ENCODE measurements at places on chromosomes 1 and 21.
A peak's percentile ranks its signal among the peaks of the same experiment; 100 is the strongest.

- no peak for DNase-seq
Observed at GRCh38 chr1:53449021-53449420, 10.2 kb upstream of the DMRTB1 start.

DNA sequence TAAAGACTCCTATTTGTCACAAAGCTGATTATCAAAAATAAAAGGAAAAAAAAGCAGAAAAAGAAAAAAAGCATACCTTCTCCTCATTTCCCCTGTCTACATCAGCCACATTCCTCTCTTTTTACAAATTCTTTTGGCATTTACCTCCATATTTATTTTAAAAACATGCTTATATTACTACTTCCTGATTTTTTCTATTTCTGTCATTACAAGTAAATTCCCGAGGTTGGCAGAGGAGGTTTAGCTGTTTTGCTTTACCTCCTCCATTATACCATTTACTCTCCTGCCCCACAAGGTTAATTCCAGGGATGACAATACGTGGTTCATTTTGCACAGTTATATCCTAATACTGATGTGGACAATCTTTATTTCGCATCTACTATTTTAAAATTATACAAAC lies 26.3 kb upstream of the CD34 start:
- no peak for DNase-seq

DNA sequence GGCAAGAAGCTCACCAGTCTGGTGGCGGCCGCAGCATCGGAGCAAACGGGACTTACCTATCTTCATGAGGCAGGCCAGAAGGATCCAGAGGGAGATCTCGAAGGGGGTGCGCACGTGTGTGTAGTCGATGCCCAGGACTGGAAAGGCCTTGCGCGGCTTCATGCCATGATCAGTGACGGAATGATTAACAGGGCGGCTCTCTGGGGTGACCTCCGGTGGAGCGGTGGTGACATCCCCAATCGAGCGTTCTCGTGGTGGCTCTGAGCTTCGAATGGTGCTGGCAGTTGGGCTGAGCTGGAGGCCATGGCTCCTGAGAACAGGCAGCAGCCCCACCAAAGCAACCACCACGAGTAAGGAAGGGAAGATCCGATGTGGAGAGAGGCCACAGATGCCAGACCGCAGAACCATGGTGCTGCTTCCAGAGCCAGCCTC lies 982 bp downstream of the SLC9A1 start:
- no peak for DNase-seq

- no peak for DNase-seq
Observed at GRCh38 chr1:25487628-25488027, 55.8 kb upstream of the LDLRAP1 start.

GRCh38 chr1:68201546-68202238 lies 30.6 kb downstream of the WLS start:
- DNase-seq = no peak

DNA sequence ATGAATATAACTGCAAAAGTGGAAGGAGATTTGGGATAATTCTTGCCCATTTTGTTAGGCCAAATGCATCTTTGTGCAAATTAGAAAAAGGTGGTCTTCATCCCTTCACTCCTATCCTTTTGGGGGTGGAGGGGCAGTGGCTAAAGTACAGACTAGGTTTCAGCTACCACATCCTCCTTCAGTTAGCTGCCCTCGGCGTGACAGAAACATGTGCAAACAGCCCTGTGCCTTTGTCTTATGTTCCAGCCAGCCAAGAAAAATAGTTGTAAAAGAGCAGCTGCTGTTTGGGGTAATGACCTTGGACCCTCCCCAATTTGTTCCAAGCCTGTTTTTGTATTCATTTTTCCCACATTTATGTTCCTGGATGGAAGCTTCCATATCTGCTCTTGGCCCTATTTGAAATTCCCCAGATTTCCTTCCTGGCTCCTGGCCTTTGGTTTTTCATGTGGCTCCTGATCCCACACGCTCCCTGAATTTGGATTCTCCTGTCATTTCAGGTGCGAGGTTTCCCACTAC lies 8.3 kb upstream of the LGALS8 start:
- DNase-seq = no peak

DNA sequence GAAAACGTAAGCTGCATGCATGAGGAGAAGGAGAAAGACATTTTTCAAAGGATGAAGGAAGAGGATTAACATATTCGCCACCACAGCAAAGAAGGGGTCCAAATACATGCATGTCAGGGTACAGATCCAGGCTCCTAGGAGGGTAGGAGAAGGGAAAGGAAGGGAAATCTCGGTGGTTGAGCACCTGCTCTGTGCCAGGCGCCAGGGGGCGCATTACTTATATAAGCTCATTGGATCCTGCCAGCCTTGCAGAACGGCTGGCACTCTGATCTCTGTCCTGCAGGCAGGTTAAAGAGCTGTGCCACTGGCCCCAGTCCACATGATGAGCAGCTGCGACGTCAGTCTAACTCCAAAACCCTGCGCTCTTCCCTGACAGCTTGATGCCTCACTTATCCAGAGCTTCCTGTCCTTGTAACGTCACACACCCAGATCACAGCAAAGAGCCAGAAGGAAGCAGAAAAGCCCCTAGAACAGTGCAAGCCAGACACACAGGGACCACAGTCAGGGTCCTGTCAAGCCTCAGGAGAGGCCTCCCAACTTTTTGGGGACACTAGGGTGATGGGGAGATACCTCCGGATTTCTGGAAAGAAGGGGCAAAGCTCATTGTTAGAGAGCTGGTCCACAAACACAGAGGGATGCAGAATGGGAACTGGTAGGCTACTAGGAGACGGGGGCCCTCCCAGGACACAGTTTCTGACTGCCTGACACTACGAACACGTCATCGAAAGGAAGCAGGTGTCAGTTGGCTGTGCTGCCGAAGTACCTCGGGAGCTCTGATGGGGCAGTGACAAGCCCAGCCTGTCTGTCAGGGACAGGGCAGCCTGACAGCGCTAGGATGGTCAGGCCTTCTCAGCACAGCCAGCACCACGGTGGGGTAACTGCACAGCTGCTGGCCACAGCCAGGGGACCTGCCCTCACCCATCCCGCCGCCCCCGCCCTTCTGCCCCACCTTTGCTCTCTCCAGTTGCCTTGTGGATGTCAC lies 99.1 kb downstream of the BEND5 start:
- no peak for DNase-seq

DNA sequence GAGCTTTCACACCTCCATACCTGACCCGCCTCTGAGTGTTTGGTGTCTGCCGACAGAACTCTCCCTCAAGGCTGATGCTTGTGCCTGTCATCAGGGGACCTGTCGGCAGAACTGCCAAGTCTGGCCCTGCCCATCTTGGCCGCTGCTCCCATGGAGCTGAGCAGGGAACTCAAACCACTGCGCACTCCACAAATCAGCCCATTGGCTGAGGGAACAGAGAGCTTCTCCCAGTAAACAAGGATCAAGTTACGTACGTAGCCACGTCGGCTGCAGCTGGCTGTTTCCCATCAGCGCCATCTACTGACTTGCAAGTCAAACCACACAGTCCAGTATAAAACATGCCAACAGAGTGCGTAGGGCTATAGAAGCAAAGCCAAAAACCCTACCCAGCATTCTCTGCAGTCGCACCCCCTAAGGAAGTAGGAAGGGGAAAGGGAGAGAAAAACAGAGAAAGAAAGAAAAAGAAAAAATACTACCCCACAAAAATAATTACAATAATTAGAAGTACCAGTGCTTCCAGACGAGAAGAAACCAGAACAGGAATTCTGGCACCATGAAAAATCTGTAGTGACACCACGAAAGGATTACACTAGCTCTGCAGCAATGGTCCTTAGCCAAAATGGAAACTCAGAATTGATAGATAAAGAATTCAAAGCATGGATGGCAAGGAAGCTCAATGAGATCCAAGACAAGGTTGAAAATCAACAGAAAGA lies 13.1 kb downstream of the KRTAP13-1 start:
- DNase-seq = peak; percentile 82

GRCh38 chr1:185292237-185292636 lies 24.8 kb downstream of the IVNS1ABP start:
- no peak for DNase-seq

Data from epithelial cell of prostate (primary cell).